ENCODE measurements at places on chromosomes 6 and 20.

DNA sequence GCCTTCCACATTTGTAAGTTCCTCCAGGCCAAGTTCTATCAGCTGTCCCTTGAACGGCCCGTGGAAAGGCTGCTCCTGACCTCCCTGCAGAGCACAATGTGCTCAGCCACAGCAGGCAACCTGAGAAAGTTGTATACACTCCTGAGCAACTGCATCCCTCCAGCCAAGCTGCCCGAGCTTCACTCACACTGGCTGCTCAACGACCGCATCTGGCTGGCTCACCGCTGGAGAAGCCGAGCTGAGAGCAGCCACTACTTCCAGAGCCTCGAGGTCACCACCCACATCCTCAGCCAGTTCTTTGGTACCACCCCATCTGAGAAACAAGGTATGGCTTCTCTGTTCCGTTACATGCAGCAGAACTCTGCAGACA lies 2.1 kb downstream of the ZSWIM1 start:
- no peak for DNase-seq

GRCh38 chr6:30769088-30769852 lies 24.9 kb upstream of the IER3 start:
- peak; percentile 93 for DNase-seq

- no peak for DNase-seq
These were observed 877.7 kb upstream of the CITED2 start for GRCh38 chr6:140252099-140252498.

DNA sequence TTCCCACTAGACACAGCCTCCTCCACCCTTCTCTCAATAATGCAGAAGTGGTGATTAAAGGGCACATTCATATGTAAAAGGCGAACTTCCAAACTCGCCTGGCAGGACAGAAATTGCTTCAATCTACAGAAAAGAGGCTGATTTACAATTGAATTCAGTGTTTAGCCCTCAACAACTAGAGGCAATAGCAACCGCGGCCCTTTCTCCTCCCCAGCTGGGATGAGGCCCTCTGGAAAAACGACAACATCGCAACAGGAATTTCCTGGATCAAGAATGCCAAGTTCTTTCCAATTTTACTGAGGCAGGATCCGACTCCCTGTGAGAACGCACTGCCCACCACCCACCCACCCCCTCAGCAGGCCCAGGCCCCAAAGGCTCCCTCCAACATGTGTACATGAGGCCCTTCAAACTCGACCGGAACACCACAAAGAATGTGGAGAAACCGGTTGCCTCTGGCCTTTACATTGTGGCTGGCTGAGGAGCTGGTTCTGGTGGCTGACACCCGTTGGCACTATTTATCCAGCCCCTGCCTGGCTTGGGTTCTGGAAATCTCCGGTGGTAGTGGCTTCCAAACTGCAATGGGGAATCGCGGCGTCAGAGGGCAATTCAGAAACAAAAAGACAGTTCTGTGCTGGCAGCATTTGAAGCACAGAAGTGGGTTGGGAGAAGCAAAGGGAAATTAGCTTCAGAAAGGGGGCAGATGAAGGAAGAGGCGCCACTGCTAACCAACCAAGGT lies 36.8 kb downstream of the ZMYND8 start:
- DNase-seq, result no peak

DNA sequence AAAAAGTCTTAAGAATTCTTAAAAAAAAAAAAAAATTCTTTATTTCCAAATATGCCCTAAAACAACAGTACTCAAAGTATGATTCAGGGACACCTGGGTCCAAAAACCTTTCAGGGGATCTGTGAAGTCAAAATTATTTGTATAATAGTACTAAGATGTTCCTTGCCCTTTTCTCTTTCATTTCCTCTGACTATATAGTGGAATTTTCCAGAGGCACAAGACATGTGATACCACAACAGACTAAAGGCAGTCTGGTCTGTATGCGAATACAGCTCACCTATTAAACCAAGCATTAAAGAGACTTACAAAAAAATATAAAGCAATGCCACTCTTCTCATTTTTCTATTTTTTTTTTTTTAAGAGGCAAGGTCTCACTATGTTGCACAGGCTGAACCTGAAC lies 15.4 kb downstream of the NOL7 start:
- DNase-seq, result no peak

GRCh38 chr20:38272398-38272797 lies 11.9 kb upstream of the KIAA1755 start:
- DNase-seq, result peak; percentile 51

GRCh38 chr6:81486234-81486633 lies 266.2 kb downstream of the TENT5A start:
- no peak for DNase-seq

- DNase-seq, result no peak
These were observed 100.8 kb upstream of the GPR6 start for GRCh38 chr6:109877028-109878004.

- DNase-seq, result no peak
These were observed 533.7 kb downstream of the BCKDHB start for GRCh38 chr6:80640176-80640575.

Data from NCI-H226 (cell line).